ENCODE measurements at places on chromosomes 3 and 15.
A peak's percentile ranks its signal among the peaks of the same experiment; 100 is the strongest.

DNA sequence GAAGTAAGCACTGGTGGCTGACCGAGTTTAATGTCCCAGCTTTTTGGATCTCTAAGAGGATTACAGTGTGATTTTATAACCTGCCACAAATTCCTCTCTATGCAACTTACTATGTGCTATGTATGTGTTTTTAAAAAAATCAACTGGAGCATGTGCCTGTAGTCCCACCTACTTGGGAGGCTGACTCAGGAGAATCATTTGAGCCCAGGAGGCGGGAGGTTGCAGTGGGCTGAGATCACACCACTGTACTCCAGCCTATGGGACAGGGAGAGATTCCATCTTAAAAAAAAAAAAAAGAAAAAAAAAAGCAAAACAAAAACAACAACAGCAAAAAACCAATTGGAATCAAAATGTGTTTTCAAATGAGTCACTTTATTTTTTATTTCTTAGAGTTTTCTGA, 29.6 kb downstream of the DUT start:
- DNase-seq: no peak

GRCh38 chr15:47742334-47742733, 25.0 kb downstream of the SEMA6D start:
- DNase-seq: no peak

DNA sequence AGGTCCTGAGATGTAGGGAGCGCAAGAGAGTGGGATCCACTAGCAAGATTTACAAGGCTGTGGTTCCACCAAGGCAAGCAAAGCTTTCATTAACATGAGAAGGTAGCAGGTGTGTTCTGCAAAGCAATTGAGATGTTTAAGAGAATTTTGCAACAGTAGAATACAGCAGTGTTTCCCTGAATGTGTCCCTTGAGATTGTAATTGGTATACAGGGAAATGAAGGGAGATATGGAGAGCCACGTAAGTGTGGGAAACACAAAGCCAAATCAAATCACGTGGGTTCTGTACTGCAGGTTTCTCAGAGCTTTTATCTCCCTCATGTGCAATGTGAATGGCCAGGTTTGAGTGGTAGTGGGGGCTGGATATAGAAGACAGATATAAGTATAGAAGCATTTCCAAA, 67.3 kb downstream of the ATG7 start:
- DNase-seq: no peak

GRCh38 chr15:26934848-26935247, 36.1 kb upstream of the GABRG3 start:
- no peak for DNase-seq

GRCh38 chr15:89964232-89964954, 36.7 kb upstream of the ZNF710 start:
- DNase-seq: no peak

- DNase-seq: no peak
These were observed 30.0 kb downstream of the PAQR5 start for GRCh38 chr15:69328739-69329138.

DNA sequence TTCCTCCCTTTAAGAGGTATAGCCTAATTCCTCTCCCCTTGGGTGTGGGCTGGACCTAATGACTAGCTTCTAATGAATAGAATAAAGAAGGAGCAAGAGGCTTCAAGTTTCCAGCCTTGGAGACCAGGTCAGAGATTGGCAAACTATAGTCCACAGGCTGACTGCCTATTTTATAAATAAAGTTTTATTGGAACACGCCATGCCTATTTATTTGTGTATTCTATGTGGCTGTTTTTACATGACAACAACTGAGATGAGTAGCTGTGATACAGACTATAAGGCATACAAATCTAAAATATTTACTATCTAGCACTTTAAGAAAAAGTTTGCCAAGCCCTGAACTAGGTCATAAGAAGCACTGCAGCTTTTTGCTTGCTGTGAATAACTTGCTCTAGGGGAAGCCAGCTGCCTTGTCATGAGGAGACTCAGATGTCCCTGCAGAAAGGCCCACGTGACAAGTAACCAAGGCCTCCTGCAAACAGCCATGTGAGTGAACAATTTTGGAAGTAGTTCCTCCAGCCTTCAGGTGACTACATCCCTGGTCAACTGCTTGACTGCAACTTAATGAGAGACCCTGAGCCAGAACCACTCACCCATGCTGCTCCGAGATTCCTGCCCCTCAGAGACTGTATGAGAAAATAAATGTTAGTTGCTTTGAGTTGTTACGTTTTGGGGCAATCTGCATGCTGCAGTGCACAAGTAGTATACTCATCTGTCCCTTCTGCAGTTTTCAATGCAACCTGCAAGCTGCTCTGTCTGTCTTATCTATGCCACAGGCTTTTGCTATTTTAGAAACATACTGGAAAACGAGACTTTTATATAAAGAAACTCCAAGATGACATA, 21.1 kb upstream of the MAP3K13 start:
- DNase-seq: no peak

DNA sequence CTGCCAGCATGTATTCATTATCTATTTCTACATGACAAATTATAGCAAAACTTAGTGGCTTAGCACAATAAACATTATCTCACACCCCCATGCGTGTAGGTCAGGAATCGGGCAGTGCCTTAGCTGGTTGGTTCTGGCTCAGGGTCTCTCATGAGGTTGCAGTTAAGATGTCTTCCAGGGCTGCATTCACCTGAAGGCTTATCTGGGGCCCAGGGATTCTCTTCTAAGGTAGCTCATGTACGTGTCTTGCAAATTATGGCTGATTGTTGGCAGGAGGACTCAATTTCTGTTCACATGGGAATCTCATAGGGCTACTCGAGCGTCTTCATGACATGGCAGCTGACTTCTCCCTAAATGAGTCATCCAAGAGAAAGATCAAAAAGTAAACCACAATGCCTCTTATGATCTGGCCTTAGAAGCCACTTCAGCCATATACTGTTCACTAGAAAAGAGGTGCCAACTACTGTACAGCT, 42.9 kb upstream of the TSC22D2 start:
- no peak for DNase-seq

DNA sequence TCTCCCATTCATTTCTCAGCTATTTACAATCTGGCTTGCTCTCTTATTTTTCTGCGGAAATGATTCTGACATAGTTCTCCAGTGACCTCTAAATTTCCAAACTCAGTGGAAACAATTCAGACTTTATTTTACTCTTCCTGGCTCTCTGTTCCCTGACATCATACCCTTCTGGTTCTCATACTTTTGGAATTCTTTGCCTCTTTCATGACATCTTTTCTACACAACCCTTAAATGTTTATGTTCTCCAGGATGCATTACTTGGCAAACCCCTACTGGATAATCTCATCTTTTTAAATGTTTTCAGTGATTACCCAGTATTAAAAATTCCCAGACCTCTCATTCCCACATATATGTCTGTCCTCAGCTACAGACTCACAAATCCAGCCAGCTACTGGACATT, 23.9 kb upstream of the PLSCR4 start:
- DNase-seq: no peak

GRCh38 chr15:55074431-55074830, 122.3 kb downstream of the RSL24D1 start:
- no peak for DNase-seq

DNA sequence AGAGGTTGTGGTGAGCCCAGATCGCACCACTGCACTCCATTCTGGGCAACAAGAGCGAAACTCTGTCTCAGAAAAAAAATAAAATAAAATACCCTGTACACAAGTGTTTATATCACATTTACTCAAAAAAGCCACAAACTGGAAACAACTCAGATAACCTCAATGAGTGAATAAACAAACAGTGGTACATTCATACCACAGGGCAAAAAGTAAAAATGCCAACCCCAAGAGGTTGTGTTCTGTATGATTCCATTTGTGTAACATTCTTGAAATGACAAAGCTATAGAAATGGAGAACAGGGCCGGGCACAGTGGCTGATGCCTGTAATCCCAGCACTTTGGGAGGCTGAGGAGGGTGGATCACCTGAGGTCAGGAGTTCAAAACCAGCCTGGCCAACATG, 12.9 kb downstream of the EDC3 start:
- DNase-seq: no peak

DNA sequence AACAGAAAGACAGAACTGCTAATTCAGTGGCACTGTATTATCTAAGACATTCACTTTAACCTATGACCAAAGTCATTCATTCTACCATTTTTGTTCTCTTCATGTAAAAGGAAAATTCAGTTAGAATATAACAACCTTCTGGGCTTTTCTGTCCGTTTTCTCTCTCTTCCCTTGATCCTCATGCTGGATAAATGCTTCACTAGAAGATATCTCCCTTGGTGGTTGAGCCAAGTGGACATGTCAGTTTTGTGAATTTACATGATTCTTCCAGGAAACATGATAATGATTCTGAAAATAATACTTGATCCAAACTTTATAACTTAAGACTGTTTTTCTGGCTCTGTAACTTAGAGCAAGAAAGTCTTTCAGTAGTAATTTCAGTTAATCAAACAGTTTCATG, 1012.2 kb downstream of the SQOR start:
- DNase-seq: no peak

DNA sequence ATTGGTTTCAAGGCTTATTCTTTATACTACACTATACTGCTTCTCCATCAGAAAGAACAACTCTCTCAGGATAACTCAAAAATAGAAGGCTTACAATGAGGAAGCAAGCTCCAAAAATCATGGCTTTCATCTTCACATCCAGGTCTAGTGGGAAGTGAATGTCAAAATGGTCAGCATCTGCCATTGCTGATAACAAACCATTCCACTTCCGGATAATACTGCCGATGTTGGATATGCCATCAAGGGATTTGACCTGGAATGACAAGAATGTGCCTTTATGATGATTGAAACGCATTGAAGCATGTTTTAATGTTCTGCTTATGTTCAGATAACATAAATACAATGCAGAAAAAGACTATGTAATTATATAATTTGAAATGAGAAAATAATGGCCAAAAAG, 34.0 kb upstream of the PLOD2 start:
- no peak for DNase-seq

- no peak for DNase-seq
These were observed 30.7 kb upstream of the MYLK start for GRCh38 chr3:123914829-123915228.

DNA sequence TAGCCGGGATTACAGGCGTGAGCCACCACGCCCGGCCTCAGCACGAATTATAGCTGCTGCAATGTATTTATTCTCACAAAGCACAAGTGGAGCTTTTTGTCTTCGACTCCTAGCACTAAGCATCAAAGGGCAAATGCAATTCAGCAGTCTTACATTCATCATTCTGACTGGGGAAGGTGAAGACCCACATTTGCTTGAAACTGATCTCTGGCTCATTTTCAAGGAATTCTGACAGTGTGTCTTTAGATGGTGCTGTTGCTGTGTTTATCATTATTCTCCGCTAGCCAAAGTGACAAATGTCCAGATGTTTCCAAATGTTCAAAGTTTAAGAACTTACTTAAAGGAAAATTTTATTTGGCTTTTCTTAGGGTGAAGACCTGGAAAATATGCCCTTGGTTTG, 55.9 kb downstream of the SGO1 start:
- DNase-seq: no peak

DNA sequence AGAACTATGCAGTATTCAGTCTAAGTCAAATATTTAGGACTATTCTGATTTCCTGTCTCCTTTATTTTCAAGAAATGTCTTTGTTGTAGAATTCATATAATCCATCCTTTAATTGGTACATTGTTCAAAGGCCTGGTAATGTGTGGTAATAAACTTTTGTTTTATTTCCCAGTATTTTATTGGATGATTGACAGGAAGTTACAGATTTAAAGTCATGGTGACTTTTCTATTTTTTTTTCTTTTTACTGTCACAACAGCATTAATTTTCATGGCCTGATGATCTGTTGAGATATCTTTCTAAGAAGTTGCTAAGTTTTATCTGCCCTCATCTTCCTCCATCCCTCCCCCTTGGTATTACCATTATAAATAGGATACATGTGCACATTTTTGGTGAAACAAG, 161.7 kb downstream of the PTPRG start:
- no peak for DNase-seq

DNA sequence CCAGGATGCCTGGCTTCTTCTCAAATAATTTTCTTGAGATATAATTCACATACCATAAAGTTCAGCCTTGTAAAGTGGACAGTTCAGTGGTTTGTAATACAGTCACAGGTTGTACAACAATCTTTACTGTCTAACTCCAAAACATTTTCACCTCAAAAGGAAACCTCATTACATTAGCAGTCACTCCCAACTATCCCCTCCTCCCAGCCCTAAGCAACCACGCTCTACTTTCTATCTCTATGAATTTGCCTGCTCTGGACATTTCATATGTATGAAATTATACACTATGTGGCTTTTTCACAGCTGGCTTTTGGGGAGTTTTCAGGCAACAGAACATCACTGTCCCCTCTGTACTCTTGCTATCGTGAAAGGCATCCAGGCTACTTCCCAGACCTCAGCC, 17.5 kb downstream of the TGM5 start:
- DNase-seq: no peak

DNA sequence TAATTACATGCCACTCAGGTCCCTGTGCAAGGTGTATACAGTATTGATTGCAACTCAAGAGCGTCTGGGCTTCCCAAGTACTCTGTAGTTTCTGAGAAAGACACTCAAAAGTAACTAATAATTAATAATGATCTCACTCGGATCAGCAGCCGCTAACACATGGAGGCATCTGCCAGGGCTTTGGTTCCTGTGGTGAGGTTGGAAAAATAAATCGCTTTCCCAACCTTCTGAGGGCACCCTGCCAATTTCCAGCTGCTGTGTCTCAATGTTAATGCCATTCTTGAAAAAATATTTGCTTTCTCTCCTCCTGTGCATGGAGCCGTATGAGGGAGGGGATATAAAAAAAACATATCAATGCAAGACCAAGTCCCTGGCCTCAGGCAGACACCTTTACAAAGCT, 116.5 kb upstream of the SLC2A2 start:
- DNase-seq: no peak

GRCh38 chr15:66482539-66482938, 15.0 kb downstream of the SNAPC5 start:
- no peak for DNase-seq

- no peak for DNase-seq
These were observed 346.7 kb downstream of the IL20RB start for GRCh38 chr3:137304313-137305056.

- DNase-seq: peak; percentile 72
These were observed 2.6 kb upstream of the CEMIP start for GRCh38 chr15:80776420-80777045.

DNA sequence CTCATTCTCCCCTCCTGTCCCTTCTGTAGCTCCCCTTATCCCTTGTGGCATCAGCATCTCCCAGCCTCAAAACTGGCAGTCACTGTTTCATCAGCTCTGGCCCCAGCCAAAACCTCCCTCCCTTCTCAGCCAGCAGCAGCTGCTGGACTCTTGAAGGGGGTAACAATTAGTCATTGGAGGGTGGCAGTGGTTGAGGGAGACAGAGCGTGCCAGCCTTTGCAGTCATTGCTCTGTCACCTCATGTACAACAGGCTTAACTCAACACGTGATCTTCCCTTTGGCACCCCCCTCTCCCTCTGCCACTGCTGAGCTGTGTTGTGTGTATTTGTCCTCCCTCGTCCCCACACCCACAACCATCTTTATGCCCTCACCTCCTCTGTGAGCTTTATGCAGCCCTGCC, 28.2 kb downstream of the RBP2 start:
- DNase-seq: no peak

DNA sequence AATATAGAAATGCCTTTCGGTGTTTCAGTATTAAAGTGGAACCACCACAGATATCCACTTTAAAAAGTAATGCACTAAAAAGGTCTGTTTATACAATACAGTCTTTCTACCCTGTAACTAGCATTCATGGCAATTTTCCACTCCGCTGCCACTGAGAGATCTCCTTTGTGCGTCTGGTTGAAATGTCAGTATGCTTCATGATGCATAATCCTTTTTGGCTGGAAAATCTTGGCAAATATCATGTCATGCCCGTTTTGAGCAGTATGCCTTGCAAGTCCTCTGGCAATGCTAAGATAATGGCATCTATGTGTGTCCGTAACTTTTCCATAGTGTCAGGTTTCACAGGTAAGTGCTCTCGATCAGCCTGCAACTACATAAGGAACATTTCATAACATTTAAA, 30.8 kb upstream of the ARF4 start:
- DNase-seq: no peak
